ENCODE measurements at places on chromosomes 6 and 20.
A peak's percentile ranks its signal among the peaks of the same experiment; 100 is the strongest.

GRCh38 chr6:148293181-148293995 is 49.2 kb upstream of the SASH1 start:
- DNase-seq: no peak

DNA sequence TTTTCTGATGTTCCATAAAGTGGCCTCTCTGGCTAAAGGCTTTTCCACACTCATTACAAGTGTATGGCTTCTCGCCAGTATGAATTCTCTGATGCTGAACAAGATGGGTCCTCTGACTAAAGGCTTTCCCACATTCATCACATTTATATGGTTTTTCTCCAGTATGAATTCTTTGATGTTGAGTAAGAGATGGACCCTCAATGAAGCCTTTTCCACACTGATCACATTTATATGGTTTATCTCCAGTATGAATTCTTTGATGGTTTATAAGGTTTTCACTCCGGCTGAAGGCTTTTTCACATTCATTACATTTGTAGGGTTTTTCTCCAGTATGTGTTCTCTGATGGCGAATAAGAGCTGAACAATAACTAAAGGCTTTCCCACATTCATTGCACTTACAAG is 20.4 kb downstream of the ZNF184 start:
- no peak for DNase-seq

GRCh38 chr6:13433709-13434121 is 53.7 kb downstream of the GFOD1 start:
- no peak for DNase-seq

- DNase-seq: no peak
These were observed 13.4 kb downstream of the CAPN11 start for GRCh38 chr6:44171899-44172546.

DNA sequence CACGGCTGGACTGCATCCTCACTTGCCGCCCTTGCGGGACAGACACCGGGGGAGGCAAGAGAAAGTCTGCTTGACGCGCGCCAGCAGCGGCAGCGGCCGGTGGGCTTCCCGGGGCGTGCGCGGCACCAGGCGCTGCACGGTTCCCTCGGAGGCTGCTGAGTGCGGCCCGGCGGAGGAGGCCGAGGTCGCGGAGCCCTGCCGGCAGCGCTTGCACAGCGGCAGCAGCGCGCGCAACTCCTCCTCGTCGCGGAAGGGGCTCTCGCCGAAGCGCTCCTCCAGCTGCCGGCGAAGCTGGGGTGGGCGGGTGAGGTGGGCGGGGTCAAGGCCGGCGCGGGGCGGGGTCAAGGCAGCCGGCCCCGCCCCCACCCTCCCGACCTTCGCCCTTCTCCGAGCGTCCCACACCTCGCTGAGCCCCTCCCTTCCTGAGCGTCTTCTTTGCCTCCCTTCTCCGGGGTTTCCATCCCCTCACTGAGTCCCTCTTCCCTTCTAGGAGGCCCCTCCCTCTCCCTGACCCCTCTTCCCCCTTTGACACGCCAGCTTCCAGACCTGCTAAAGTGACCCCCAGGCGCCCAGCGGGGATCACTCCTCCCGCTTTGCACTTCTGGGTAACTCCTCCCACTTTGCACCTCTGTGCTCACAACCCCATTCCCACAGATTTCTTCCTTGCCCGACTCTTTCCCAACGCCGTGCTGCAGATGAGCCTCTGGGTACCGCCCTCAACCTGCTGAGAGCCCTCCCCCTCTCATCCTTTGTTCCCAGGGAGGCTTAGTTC is 8.8 kb downstream of the DUSP15 start:
- DNase-seq: peak; percentile 62

GRCh38 chr6:113847447-113847846 is 9.7 kb upstream of the MARCKS start:
- DNase-seq: no peak

- DNase-seq: no peak
These were observed 90.3 kb downstream of the ASXL1 start for GRCh38 chr20:32448306-32449056.

GRCh38 chr6:80550748-80551147 is 444.3 kb downstream of the BCKDHB start:
- no peak for DNase-seq

DNA sequence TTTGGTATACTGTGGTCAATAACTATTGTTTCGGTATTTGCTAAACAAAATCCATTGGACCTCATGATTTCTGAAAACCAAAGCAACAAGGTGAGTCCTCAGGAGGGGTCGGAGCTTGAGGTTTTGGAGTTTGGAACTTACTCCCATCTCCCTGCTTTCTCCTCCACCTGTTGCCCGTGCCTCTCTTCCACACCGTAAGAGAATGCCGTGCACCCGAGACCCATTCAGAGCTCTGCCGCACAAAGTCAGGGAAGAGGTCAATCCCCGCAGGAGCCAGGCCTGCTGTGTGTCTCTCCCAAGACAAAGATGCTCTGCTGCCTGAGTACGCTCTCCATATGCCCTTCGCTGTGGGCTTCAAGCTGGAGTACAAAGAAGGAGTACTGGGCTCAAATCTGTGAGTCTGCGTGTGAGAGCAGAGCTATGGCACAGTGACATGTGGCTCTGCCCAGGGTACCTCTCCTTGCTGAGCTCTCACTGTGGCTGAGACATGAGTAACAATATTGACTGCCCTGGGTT is 23.9 kb downstream of the PXDC1 start:
- DNase-seq: no peak

- no peak for DNase-seq
These were observed 17.5 kb upstream of the MYCT1 start for GRCh38 chr6:152680151-152680550.

DNA sequence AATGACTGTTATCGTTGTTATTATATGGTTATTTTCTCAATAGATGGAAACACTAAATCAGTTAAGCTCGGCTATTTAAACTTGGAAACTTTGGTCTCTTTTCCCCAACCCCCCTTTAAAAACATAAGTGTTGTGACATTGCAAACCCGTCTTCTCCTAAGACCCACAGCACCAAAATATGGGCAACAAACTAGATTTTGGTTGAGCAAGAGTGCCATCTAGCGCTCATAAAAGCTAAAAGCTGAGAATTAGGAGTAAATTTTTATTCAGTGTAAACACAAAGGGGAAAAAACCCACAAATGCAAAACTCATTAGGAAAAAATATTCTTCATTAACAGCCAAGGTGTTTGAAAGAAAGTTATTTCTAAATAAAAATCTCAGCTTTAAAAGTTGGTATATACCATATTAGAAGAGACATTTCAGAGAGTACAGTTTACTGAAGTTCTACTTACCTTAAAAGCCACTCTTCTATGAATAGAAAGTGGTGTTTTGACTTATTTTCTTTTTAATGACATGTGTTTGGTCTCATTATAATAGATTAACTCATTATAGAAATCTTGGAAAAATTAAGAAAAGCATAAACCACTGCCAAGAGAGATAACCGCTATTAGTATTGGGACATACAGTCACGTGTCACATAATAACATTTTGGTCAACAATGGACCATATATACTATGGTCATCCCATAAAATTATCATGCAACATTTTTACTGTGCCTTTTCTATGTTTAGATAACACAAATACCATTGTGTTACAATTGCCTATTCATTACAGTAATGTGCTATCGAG is 21.1 kb downstream of the SESN1 start:
- no peak for DNase-seq

DNA sequence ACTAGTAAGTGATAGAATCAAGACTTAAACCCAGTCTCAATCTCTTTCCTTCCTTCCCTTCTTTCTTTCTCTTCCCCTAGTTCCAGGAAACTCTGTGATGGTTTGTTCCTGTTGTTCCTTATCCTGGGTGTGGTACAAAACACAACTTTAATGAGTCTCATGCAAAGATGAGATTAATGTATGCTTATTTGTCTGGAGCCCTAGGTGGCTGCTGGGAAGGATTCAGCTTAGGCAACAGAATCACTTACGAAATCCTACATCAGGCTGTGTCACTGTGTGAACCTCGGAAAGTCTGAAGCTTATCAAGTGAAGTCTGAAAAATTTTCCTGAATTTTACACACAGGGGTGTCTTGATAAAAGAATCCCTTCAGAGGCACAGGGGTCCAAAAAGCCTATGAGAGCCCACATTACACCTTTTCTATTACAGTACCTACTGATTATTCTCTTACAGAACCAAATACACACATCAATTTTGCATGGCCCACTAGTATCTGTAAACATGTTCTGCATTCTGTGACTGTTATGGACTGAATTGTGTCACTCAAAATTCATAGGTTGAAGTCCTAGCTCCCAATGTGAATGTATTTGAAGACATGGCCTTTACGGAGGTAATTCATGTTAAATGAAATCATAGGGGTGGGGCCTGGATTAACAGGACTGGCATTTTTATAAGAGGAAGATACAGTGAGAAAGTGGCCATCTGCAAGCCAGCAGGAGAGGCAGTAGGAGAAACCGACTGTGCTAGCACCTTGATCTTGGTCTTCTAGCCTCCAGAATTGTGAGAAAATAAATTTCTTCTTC is 144.7 kb downstream of the MYB start:
- no peak for DNase-seq

- no peak for DNase-seq
These were observed 56.2 kb downstream of the ADGRF1 start for GRCh38 chr6:46985943-46986342.

GRCh38 chr6:140252099-140252498 is 877.7 kb upstream of the CITED2 start:
- DNase-seq: no peak

DNA sequence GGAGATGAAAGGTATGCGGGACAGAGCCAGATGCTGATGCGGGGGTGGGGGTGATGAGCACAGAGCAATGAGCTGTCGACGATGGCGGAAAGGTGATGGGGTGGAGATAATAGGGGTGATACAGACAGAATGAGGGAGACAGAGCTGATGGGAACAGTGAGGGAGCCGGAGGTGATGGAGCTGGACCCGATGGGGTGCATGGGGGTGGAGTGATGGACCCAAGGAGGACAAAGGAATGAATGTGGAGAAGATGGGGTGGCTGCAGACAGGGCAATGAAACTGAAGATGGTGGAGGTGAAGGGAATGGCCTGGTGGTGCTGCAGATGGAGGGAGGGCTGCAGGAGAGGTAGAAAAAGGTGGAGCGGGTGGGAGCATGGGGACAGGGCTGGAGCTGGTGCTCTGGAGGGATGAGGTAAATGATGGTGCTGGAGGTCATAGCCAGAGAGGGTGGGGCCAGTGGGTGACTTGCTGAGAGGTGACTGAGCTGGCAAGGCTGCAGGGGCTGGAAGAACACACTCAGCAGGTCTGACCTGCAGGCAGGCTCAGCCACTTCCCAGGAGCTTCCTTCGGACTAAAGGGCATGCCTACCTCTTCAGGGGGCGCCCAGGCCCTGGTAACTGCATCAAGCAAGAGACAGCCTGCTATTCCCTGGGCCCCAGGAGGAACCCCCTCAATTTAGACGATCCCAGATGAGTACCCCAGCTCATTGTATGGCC is 6.0 kb upstream of the FOXS1 start:
- DNase-seq: no peak

- peak; percentile 68 for DNase-seq
These were observed 177.6 kb downstream of the SASH1 start for GRCh38 chr6:148520109-148520841.

DNA sequence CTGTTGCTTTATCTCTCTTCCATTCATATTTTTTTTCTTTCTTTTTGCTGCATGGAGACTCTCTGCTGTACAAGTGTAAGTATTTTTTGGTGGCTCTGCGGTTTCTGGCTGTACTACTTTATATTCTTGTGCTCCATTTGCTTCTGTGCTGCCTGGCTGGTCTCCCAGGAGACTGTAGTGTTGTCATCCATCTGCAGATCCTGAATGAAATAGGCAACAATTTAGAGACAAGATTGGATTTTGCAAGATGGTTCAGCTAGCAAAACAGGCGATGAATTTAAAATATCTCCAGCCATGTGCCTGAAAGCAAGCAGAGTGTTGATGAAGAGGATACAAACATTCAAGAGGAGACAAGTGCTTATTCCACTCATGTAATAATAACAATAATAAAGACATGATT is 75.1 kb upstream of the SCGN start:
- no peak for DNase-seq

GRCh38 chr6:23403460-23403859 is 722.6 kb upstream of the NRSN1 start:
- DNase-seq: no peak

DNA sequence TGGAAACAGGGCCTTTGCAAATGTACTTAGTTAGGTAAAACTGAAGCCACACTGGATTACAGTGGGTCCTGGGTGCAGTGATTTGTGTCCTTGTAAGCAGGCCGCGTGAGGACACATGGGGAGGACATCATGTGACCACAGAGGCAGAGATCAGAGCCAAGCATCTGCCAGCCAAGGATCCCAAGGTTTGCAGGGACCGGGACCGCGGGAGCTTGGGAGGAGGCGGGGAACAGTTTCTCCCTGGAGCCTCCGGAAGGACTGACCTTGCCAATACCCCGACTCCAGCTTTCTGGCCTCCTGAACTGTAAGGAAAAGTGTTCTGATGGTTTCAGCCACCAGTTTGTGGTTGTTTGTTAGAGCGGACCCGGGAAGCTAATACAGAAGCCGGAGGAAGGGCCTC is 500.9 kb downstream of the PREX1 start:
- DNase-seq: no peak

GRCh38 chr6:105759946-105760345 is 326.2 kb upstream of the PRDM1 start:
- DNase-seq: no peak

- DNase-seq: no peak
These were observed 76.1 kb downstream of the SLC22A3 start for GRCh38 chr6:160424256-160424655.

GRCh38 chr20:41218466-41218865 is 81.1 kb downstream of the PLCG1 start:
- no peak for DNase-seq

- DNase-seq: no peak
These were observed 43.4 kb downstream of the PTK7 start for GRCh38 chr6:43119482-43119881.

DNA sequence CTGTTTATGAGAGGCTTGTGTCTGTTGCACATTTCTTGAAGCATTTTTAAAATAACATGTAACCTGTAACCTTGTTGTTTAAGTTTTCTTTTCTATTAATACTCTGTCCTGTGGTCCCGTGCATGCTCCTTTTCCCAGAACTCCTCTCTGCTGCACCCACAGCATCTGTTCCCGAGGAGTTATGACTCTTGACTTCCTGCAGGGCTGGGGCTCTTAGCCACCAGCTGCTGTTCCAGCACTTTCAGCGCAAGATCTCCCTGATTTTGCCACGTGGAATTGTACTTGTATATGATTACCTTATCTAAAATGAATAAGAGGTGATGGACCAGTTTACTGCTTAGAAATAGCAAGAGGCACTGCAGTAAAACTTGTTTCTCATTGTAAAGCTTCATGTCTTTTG is 150.6 kb downstream of the QKI start:
- no peak for DNase-seq

DNA sequence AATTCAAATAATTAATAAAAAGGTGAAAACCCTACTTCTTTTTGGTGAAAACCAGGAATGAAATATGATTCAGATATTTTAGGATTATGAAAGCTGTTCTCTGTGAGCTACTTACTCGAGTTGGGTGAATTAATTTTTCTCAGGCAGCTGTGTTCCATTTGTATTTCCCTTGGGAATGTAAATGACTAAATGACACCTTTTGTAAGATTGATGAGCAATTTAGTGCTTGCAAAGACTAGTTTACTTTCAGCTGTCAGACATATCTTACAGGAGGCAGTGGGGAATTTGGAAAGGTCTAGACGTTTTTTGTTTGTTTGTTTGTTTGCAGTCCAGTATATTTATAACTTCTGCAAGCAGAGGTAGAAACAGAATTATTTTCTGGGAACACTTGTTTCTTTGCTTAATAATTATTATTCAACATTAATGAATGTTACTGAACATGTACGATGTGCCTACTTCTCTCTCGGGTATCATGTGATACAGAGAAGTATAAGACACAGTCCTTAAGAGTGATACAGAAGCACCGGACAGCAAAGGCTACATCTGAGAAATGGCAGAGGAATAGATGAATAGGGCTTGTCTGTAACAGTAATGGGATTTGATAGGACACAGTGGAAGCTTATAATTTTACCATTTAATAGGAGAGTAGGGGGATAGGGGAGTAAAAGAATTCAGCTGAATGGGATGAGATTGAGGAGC is 91.3 kb downstream of the AKAP7 start:
- no peak for DNase-seq
